ENCODE measurements at places on chromosomes 12 and 14.

DNA sequence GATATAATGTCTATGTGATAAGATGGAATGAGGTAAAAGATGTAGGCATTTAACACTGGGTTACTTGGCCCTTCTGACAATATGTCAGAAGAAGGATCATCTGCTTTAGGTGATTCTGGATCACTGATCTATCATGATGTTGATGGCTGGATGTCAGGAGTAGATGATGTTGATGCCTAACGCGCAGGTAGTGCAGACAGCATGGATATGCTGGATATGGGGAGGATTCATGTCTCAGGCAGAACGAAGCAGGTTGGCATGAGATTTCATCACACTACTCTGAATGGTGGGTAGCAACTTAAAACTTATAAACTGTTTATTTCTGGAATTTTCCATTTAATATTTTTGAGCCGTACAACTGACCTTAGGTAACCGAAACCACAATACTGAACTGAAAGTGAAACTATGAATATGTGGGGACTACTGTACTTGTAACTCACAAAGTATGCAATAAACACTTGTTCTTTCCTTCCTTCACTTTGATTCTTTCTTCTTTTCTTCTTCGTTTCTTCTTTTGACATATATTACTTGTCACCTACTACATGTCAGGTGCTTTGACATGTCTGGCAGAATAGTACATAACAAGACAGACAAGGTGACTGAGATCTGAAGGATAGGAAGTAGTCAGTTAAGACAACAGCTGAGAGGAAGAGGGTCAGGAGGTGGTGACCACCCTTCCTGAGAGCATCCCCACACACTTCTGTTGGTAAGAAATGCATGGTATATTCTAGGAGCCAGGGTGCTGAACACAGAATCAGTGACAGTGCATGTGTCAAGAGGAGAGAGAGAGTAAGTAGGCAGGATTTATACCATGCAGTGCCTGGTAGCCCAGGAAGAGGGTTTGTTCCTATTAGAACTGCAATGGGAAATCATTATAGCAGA, 238.8 kb downstream of the PPFIA2 start:
- DNase-seq, result no peak

DNA sequence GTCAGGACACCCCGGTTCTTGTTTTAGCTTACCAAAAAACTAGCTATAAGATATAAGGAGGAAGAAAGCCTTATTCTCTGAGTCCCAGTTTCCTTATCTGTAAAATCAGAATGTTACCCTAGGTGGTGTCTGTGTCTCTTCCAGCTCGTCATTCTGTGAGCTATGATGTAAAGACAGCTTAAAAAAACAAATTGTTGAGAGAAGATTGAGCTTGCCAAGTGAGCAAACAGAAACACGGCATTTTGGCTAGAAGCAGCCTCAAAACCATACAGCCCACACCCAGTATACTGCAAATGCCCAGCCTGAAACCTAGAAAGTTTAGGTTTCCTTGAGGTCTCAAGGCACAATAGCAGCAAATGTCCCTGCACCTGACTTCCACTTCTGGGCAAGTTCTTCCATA, 151.4 kb downstream of the SSPN start:
- DNase-seq, result no peak

GRCh38 chr12:58651850-58652249, 268.5 kb downstream of the LRIG3 start:
- DNase-seq, result no peak

DNA sequence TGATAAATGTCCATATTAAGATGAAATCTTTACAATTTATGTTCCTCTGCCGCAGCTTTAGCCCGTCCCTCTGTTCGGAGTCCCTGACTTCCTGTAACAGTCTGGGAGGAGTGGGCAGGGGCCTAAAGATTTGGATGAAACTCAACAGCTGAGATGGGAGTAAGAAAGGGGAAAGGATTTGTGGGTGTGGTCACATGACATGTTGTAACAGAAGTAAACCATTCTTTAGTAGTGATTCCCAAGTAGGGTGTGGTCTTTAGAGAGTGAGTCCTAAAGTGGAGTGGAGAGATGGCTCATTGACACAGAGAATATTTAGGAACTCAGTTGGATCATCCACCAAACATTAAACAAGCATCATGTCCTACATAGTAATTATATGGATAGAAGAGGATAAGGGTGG, 12.9 kb downstream of the TMEM117 start:
- DNase-seq, result no peak

- DNase-seq, result no peak
These were observed 8.1 kb upstream of the NAA30 start for GRCh38 chr14:57382283-57382682.

- DNase-seq, result no peak
These were observed 1011.3 kb downstream of the AACS start for GRCh38 chr12:126076515-126076914.

GRCh38 chr12:5648692-5649359, 216.9 kb downstream of the NTF3 start:
- DNase-seq, result peak; percentile 88

DNA sequence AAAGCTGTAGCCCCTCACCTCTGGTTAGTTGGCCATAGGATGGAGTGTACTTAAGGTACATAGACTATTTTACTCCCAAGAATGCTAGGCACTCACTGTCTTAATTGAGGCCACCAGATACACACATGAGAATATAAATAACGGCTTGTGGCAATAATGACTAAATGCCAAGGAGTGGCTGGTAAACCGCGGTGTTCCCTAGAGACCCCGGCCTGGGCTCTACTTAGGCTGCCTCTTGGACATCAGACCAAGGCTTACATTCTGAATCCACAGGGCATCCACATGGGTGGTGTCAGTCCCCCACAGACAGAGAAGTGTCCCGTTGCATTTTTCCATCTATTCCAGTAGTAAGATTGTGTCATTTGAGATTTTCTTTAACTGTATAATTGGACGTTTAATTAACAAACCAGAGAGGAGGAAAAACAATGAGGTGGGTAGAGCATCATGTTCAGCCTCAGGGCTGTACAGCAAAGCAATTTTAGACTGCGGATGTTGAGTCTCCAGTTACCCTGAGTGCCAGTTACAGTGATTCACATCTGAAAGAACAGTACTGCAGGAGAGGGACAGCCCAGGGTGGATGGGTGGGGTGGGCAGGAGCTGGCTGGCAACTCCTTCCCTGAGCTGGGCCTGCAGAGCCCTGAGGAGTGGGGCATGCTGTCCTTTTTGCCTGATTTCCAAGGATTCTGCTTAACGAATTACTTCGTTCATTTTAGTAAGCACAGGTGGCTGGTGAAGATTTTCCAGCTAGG, 20.5 kb downstream of the CKB start:
- DNase-seq, result no peak

DNA sequence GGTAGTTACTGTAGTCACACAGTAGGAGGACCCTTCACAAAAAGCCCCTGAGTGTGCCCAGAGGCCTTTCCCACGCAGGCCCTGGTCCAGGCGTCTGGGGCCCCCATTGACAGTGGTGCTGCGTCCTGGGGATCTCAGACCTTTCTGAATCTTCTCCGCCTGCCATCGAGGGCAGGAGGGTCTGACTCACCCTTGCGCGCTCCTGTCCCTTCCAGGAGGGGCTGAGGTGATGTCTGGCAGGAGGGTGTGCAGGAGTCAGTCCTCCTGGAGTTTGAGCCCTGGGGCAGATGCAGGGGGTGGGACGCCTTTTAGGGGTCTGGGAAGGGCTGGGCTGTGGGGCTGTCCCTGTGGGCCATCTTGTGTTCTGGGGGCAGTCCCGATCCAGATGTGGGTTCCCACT, 386.8 kb downstream of the TMEM121 start:
- no peak for DNase-seq

DNA sequence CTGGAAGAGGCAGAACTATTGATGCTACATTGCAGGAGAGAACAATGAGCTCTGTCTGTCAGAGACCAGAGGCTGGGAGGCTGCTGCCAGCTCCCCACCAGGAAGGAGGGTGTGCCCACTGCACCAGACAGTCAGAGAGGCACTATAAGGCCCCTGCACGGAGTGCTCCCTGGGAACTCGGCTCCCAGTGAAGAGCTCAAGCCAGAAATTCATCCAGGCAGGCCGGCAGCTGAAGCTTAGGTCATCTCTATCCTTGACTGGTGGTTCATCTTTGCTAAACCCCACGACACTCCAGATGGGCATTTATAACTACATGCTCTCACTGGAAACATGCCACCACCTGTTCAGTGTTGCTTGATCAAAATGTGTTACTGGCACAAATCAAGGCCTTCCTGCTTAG, 65.1 kb upstream of the GPATCH2L start:
- DNase-seq, result no peak

GRCh38 chr14:93012951-93013719, 90.2 kb downstream of the CHGA start:
- no peak for DNase-seq

GRCh38 chr12:53235742-53236442, 3.9 kb upstream of the RARG start:
- no peak for DNase-seq

DNA sequence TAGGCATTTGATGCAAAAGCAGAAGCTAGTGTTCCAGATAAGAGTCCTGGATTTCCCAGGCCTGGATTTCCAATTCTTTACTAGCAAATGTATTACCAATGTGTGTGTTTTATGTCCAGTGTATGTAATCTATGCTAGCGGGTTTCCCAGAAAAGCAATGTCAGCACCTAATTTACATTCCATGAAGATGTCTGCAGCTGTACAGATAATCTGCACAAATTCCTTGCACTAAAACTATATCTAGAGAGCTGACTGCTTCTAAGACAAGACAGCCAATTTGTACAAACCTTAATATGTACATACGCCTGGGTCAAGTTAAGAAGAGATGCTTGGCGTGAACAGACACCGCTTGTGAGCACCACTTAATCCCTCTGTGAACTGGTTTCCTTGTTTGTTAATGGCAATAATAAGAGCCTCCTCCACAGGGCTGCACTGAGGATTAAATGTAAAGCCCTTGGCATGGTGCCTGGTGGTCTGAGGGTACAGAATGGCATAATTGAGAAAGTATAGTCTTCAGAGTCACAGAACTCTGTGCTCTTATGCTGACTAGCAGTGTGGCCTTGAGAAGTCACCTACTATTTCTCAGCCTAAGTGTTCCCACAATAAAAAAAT, 185.6 kb downstream of the EPS8 start:
- peak; percentile 31 for DNase-seq

DNA sequence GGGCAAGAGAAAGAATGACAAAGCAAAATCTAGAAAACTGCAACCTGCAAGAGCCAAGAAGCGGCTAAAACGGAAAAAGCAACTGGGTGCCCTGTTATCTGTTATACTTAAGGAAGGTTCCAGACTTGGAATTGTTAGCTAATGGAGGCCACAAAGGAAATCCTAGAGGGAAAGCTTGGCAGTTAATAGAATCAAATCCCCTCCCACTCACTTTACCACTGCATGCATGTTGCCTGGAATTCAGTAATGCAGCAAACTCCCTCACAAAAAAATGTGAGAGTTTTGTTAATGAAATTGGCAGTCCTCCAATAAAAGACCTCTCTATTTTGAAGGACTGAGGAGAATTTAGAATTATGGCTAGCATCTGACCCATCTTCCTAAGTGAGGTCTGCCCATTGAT, 164.2 kb upstream of the SOX5 start:
- no peak for DNase-seq

DNA sequence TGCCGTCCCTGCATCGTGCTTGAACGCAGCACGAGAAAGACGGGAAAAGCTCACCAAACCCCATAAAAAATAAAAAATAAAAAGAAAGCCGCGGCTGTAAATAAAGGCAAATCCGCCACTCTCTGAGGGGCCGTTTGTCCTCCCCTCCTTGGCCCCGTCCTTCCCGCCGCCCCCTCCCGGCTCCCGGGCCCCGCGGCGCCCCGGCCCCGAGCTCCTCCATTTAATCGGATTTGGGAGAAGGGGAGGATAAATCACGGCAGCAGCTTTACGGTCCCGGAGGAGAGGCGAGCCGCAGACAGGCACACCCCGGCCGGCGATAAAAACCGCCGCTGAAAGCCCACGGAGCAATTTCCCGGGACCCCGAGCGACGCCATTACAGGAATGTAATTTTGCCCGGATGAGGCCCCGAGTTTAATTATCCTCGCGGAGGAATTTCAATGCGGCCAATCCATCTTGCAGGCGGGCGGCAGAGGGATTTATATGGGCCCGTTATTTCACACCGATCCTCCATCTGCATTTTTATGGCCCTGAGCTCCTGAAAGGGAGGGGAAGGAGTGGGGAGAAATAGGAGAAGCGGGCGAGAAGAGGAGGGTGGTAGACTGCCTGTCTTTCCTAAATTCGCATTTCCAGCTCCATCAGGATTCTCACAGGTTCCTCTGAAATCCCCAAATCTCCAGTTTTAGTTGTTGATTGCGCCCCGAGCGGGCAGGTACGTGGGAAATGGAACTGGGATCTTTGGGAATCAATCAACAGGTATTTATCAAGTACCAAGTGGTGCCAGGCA, 1.3 kb upstream of the ATP5MC2 start:
- DNase-seq, result no peak

- DNase-seq, result no peak
These were observed 19.7 kb downstream of the SPTB start for GRCh38 chr14:64860039-64860438.

DNA sequence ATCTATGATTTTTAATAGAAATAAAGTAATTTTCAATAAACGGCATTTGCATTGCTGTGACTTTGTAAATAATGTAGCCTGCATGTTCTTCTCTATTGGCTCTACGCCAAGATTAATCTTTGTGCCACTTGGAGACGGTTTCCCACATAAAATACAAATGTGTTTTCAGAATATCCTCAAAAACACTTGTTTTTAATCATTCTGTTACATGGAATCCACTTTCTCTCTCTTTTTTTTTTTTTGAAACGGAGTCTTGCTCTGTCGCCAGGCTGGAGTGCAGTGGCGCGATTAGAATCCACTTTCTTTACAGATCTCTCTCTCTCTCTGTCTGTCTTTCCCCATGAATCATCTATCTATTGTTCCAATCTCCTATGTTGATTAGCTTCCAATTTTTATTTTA, 22.8 kb upstream of the SSPN start:
- no peak for DNase-seq

DNA sequence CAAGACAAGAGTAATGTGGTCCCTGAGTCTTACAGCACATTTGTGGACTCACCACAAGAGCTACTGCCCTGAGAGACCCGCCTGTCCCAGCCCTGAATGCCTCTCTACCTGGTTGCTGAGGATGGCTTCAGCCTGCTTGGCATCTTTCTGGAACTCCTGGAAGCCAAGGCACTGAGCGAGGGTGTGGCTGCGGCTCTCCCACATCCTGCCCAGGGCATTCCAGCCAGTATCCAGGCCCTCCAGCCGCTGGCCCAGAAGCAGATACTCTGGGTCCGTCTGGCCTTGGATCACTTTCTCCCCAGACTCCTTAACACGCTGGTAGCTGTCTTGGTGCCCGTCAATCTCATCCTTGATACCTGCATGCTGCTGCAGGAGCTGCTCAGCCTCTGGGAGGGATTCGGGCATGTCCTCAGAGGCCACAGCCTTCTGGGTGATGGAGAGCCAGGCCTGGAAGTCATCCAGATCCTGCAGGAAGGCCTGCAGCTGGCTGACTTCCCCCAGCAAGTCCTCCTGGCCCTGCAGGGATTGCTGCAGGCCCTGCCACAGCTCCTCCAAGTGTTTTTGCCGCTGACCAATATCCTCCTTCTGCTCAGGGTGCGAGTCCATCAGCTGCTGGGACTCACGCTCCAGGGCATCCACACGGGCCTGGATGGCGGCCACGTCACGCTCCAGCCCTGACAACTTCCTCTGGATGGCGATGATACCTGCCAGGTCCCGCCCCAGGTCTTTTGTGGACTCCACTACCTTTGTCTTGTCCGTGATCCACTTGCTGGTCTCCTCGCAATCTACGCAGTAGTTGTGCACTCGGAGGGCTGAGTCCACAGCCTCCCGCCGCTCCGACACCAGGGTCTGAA, 82.3 kb downstream of the PLEKHG3 start:
- no peak for DNase-seq

- DNase-seq, result no peak
These were observed 9.6 kb downstream of the ACTN1 start for GRCh38 chr14:68969278-68970033.

GRCh38 chr12:21169878-21170472, 39.0 kb downstream of the SLCO1B1 start:
- DNase-seq, result no peak

GRCh38 chr12:128911861-128912260, 58.6 kb downstream of the GLT1D1 start:
- DNase-seq, result no peak

Measured in DMS79 treated with DMSO at 0.1 percent for 48 hours (cell line).